ENCODE measurements at places on chromosomes 2 and 18.

DNA sequence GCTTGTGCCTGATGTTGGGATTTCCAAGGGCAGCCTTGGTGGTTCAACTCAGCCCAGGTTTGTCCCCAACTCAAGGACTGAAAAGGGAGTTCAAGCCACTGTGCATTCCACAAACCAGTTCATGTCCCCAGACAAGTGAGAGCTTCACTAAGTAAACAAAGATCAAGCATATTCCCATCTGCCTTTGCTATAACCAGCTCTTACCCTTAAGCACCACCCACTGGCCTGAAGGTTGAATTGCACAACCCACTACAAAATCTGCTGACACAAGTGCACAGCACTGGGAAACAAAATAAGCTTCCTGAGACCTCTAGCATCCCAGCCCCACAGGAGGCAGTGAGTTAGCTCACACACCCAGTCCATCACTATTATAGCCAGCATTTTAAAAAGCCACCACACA, 516.7 kb downstream of the NR4A2 start:
- no peak for DNase-seq

DNA sequence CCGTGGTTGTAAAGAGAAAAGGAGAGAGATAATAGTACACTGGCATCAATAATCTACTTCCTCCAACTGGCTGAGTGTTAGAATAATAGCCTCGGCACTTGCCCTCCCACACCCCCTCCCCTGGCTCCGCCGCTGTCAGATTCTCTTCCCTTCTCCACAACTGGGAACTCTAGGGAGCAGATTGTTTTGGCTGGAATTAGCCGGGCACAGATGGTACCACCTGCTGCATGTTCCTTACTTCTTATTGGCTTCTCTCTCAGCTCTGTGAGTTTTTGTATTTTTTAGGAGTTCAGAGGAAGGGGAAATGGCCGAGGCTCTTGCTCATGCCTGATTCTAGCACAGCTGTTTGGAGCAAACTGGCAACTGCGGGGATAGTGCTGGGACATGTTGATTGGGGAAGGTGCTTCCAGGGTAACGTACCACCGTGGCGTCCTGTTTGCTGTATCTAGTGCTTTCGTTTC, 140.0 kb downstream of the ZEB2 start:
- DNase-seq: no peak

DNA sequence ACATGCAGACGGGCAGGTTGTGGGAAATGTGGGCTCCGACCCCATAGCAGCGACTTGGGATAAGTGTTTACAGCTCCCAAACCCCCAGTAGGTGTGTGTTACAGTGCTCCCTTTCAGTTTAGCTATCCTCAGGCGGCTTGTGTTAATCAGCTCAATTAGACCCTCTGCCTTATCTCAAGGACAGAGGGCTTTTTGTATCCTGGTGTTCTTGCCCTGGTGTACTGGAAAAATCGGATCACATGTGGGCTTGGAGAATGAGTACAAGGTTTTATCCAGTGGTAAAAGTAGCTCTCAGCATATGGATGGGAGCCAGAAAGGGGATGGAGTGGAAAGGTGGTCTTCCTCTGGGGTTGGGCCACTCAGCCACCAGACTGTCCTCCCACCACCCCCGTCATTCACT, 264.7 kb upstream of the SYT4 start:
- no peak for DNase-seq

GRCh38 chr2:168781191-168781817, 21.1 kb upstream of the NOSTRIN start:
- DNase-seq: no peak

- peak; percentile 95 for DNase-seq
Observed at GRCh38 chr2:33437297-33437696, 39.2 kb upstream of the RASGRP3 start.

DNA sequence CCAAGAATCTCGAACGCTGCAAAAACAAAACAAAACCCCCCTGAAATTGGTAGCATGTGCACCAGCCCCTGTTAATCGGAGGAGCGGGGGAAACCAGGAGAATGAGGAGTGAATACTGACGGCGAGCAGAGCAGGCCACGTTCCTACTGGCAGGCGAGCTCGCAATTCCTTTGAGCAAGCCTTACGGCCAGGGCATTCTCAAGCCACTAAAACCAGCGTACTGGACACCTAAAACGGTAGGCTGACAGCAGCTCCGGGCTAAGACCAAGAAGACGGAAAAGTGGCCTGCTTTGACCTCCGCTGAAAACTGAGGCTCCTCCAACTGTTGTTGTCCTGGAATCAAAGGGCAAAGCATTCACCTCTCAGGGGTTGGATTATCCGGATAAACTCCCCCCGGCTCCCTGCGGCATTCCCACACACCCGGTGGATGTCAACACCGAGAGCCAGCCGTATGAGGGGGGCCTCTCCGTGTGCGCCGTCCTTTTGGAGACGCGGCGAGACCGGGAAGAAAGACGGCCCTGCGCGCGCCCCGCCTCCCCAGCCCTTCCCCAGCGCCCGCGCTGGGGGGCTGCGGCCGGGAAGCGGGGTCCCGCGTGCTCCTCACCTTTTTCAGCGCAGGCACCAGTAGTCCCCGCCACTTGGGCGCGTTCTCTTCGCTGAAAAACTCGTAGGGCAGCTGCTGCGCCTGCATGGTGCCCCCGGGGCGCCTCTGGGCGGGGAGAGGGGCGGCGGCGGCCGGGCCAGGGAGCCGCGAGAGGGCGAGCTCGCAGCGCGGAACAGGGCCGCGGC, 925 bp downstream of the SOS1 start:
- no peak for DNase-seq

DNA sequence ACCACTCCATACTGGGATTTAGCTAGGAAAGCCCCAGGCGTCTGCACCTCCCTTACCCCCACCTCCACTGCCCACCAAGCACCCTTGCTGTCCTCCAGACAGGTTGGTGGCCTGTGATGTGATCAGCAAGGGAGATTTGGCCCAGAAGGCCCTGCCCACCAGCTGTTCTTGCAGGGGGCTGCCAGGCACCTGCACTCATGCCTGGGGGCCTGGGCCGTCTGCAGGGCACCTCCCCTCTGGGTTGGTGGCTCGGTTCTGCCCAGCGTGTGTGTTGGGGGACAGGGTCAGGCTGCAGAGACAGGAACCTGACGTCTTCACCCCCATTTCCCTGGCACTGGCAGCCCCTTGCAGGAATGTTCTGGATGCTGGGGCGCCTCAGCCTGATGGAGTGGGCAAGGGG, 5.8 kb downstream of the DNMT3A start:
- DNase-seq: no peak

DNA sequence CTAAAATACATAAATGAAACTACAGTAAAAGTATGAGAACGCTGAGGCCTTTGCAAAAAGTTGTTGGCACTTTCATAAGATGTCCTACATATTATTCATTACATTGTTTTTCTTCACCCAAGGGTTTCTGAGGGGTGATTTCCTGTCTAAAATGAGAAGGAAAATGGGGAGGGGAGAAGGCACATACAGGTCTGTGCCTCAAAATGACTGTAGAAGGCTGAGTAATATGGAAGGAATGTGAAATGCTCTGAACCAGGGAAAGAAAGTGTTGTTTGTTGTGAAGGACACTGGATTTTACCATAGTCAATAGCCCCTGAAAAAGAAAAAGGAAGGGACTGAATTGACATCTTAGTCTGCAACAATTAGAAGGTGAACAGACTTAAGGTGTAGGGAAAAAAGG, 99.5 kb upstream of the RNF152 start:
- peak; percentile 77 for DNase-seq

DNA sequence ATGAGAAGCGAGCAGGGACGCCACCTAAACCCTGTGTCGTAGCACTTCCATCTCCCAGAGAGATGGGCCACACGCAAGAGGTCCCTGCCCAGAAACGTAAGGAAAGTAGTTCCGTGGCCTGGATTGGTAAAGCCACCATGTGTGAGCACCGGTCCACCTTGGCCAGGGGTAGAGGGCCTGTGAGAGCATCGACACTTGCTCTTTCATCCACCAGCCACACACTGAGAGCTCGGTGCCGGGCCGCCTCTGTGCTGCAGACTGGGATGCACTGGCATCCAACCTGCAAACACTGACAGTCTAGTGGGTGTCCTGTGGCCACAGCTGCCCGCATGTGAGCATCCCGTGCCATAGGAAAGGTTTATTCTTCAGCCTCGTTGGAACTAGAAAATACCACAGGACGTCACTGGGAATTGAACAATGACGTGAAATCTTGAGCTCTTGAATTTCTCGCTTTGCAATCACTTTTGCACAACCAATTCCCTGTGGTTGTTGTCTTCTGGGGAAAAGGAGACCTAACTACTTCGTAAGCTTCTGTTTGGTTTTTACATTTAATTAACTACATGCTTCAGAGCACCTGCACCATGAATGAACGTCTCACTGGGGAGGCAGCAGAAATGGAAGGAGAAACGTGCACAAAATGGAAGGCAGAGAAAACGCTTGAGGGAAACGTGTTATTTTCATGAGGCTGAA, 212.0 kb upstream of the RAB6C start:
- DNase-seq: no peak

DNA sequence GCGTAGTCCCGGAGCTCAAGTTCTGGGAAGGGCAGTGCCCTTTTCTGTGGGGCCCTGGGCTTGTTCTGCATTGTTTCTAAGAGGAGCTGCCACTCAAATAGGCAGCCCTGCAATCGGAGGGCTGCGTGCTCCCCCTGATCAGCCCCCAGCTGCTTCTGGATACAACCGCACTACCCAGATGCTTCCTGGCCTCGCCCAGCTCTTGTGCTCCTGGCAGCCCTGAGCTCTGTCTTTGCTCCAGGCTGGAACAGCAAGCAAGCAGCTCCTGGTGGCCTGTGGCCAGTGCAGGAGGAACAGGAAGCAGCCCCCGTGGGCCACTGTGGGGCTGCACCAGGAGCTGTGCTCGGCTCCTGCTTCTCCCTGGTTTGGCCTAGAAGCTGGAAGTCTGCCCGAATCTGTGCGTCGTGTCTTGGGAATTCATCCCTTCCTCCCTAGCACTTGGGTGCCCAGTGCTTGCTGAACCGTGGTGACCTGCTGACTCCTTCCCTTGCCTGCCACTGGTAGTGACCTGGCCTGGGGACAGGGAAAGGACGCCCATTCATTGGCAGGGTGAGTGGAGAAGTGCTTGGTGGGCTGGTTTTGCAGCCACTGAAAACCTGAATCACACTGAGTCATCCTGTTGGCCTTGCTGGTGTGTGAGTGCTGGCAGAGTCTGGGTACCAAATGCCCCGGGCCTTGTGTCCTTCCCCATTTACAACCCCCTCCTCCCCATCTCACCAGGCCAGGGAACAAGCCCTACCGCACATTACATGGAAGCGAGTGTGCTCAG, 27.3 kb upstream of the NTSR2 start:
- no peak for DNase-seq

- no peak for DNase-seq
Observed at GRCh38 chr2:236684504-236685256, 115.1 kb downstream of the ACKR3 start.

DNA sequence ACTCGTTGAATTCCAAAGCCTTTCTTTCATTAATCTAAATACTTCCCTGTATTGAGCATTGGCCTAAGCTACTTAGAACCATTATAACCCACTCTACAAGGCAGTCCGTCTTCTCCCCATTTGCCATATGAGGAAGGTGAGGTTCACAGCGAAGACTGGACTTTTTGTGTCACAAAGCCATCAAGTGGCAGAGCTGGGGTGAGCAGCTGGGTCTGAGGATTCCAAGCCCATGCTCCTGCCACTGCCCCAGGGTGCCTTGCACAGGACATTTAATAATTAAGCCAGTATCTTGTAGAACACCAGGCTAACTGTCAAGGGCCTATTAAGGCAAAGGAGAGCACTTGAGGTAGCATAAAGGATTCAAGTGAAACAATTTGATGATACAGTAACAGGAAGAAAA, 68.8 kb upstream of the ZNF397 start:
- no peak for DNase-seq

- DNase-seq: peak; percentile 63
Observed at GRCh38 chr2:168961450-168962229, 60.5 kb downstream of the G6PC2 start.

DNA sequence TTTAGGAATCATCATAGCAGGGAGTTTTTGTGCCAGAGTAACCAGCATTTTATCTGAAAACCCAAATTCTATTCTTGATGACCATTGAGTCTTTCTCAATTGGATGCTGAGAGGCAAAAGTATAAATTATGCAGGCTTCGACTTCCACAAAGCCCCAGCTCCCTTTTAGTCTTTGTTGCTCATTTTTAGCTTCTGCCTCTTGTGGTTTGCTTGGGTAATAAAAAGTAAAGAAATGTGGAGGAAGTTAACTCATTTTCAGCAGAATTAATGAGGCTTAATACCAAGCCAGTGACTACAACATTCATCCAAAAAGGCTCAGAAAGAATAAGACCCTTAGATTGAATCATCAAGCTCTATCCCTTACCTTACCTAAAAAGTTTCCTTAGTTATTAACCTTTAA, 18.6 kb downstream of the ERMN start:
- no peak for DNase-seq

DNA sequence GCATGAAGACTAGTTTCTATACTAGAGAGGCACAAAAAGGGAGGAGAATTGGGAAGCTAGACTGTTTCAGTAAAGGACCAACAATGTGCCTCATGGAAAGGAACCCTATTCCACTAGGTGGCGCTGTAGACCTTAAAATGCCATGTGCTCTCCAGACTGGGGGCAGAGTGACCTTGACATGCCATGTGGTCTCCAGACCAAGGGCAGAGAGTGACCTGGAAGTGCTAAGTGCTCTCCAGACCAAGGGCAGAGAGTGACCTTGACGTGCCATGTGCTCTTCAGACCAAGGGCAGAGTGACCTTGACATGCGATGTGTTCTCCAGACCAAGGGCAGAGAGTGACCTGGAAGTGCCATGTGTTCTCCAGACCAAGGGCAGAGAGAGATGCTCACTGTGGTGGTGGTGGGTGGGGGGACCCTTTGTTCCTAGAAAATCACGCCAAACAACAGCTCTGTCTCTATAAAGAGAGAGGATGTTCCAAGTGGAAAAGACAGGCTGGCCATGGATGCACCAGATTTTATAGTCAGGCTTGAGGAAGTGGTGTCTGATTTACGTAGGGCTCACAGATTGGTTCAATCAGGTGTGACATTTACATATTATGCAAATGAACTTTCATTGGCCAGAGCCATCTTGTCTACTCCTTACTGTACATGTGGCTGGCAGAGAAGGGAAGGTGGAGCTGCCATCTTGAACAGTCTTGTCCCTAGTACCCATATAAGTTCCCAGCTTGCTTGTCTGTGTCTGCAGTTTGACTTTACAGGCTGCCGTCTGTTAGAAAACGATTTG, 344.0 kb upstream of the DDX18 start:
- DNase-seq: no peak

DNA sequence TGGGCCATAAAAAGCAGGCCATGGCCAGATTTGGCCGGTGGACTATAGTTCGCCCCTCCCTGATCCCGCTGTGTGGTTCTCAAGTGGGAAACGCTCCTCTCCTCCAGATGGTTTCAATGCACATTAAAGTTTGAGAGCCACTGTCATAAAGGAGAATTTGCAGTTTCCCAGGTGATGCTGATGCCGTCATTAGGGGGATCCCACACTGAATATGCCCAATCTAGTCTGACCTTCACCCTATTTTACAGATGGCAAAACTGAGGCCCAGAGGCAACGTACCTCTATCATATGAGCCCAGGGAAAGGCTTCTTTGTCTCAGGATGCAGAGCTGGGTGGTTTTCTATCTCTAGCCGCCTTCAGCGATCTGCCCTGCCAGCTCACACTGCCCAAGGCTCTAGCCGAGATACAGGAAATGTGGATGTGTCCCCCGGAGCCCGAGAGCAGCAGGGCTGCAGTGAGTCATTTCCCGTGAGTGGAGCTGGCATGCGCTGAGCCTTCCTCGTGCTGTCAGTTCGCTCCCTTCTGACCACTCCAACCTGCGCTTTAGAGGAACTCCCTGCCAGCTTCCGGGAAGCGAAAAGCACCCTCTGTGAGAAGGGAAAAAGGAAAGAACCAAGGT, 116.2 kb downstream of the SMAD7 start:
- DNase-seq: peak; percentile 79
